ENCODE measurements at places on chromosomes 3 and 15.

DNA sequence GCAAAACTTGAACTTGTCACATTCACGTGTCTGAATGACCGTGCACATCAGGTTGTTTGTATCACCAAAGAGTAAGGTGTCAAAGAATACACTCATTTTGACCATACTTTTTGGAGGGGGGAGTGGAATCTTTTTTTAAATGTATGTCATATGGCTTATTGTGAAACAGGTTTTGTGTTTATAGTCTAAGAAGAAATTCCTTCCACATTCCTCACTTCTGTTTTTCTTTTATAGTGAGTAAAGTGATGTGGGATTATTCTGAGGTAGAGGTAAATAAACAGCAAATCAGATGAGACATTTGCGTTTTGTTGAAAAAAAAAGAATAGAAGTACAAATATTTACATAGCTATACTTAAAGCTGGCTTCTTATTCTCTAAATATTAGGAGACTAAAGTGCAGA, 33.0 kb downstream of the SRP14 start:
- DNase-seq: no peak

DNA sequence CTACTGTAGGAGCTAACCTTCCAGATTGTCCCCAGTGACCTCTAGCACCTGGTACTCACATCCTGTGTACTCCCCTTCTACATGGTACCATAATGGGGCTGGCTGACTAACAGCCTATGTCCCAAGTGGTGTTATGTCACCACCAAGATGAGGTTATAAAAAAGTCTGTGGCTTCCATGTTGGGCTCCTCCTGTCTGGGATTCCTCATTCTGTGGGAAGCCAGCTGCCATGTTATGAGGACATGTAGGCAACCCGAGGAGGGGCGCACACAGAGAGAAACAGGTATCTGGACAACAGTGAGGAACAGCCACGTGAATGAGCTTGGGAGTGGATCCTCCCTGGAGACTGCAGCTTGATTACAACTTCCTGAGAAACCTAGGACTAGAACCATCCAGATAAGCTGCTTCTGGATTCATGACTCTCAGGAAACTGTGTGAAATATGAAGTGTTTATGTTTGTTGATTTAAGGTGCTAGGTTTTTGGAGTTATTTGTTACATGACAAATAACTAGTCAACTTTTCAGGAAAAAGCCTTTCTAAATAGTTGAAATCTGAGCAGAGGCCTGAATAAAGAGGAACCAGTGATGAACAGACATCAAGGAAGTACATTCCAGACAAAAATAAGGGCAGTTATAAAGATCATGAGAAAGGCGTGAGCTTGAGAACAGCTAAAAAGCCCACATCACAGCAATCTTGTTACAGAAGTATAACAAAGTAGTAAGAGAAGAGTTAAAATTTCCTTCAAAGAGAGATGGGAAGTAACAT, 21.7 kb downstream of the GOLIM4 start:
- no peak for DNase-seq

DNA sequence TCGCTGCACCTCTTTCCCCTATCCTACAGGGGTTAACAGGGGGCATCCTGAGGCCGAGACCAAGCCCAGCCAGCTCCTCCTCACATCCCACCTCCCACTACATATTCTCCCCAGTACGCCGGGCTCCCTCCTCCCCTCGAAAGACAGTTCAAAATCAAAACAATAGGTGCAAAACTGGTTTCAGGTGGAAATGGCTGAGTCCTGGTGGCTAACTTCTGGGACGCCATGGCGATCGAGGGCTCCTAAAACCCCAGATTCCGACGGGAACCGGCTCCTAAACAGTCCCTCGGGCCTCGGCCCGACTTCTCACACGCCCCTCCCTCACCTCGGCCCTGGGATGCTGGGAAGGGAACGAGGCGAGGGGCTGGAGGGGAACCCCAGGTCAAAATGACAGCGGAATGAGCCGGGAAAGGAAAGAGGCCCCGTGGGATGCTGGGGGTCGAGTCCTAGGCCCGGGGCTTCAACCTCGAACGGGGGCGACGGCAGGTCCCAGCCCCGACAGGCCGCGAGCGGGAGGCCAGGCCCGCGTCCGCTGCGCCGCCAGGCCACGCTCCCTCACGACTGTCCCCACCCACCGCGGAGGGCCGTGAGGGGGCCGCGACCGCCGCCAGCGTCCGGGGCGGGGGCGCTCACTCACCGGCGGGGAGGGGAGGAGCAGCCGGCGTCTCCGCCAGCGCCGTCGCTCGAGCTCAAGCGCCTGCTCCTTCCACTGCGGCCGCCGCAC, 492 bp downstream of the TMCC1 start:
- DNase-seq: no peak

DNA sequence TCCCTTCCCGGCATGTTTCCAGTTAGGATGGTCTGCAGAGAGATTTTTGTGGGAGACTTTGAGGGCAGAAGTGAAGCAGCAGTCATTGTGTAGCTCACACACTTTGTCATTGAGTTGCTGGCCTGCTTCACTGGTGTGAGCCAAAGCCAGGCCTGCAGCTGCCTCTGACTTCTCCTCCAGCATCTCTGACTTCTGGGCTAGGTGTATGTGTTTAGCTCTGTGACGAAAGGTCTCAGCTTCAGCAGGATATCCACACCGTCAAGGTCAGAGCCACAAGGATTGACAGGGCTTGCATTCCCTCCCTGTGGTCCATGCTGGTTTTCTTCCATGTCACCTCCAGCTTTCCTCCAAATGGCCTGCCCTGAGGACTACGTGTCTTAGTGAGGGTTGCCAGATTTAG, 57.1 kb upstream of the OSBPL11 start:
- DNase-seq: no peak

DNA sequence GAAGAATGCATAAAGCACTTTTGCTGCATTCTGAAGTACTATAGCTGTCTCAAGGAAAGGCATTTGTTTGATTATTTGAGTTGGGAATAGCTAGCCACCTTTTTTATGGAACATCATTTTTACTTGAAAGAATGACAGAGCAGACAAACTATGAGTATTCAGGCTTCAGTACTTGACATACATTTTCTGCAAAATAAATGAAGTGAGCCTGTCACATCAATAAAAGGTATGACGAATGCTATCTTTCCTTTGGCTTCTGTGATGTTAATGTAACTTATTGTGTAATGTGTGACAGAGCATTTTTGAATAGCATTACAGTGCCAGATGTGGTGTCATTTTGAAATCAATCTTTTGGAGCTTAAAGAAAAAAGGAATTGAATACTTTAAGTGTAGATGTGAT, 440.3 kb upstream of the ONECUT1 start:
- no peak for DNase-seq

GRCh38 chr15:68729789-68730411, 90.8 kb downstream of the ANP32A start:
- peak; percentile 64 for DNase-seq

- no peak for DNase-seq
Observed at GRCh38 chr3:161103776-161104385, 1.3 kb downstream of the B3GALNT1 start.

DNA sequence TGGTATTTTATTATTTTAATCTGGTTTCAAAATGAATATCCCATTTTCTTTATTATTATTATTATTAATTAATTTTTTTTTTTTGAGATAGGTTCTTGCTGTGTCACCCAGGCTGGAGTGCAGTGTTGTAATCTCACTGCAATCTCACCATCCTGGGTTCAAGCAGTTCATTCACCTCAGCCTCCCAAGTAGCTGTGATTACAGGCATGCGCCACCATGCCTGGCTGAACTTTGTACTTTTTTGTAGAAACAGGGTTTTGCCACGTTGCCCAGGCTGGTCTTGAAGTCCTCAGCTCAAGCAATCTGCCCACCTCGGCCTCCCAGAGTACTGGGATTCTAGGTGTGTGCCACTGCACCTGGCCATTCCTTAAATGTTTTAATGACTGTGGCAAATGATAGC, 28.6 kb downstream of the DAG1 start:
- DNase-seq: no peak

- no peak for DNase-seq
Observed at GRCh38 chr15:93823971-93824913, 407.1 kb upstream of the MCTP2 start.

DNA sequence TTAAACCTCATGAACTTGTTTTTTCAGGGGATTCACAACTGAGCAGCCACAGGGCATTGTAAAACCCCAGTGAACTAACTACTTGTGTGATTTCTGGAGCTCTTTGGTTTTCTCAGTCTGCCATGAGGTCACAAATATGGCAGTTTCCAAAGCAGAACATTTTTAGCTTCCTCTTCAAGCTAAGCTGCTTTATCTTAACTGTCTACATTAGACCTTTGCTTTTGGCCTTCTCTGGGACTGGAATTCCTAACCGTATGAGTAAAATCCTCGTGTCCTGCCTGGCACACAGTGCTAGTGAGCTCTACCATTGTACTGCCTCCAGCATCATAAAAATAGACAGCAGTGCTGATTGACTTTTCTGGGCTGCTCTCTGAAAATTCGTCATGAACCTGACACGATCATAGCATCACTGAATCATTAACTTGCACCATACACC, 22.1 kb downstream of the CDIN1 start:
- peak; percentile 60 for DNase-seq

- DNase-seq: peak; percentile 30
Observed at GRCh38 chr15:67521783-67522568, 1.0 kb downstream of the C15orf61 start.

- DNase-seq: no peak
Observed at GRCh38 chr3:16842272-16843270, 42.2 kb upstream of the PLCL2 start.

DNA sequence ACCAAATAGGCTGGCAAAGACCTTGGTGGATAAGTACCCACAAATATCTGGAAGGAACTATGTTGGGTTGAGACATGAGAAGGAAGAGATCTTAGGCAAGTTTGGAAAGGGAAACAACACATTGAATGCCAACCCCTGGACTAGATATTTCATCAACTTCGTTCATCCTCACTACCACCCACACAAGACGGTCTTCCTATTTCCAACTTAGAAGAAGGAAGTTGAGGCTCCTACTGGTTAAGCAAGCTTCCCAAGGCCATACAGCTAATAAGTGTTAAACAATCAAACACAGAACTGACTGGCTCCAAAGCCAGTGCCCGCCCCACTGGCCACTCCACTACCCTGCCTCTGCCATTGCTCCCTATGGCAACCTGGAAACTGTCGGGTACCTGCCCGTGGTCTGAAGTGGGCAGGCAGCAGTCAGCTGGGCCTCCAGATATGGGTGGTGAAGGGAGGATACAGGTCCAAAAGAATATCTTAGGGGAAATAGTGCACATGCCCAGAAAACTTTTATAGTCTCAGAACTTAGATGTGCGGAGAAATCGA, 94.9 kb downstream of the LIPC start:
- DNase-seq: no peak

DNA sequence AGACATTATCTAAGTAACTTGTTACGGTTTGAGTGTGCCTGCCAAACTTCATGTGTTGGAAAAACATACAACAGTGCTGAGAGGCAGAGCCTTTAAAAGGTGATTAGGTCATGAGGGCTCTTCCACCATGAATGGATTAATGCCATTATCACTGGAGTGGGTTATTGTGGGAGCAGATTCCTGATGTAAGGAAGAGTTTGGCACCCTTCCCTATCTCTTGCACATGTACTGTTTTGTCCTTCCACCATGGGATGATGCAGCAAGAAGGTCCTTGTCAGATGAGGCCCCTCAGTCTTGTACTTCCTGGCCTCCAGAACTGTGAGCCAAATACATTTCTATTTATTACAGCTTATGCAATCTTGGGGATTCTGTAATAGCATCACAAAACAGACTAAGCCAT, 413.9 kb downstream of the EPHA3 start:
- no peak for DNase-seq

GRCh38 chr15:63857461-63857856, 23.7 kb upstream of the HERC1 start:
- no peak for DNase-seq

DNA sequence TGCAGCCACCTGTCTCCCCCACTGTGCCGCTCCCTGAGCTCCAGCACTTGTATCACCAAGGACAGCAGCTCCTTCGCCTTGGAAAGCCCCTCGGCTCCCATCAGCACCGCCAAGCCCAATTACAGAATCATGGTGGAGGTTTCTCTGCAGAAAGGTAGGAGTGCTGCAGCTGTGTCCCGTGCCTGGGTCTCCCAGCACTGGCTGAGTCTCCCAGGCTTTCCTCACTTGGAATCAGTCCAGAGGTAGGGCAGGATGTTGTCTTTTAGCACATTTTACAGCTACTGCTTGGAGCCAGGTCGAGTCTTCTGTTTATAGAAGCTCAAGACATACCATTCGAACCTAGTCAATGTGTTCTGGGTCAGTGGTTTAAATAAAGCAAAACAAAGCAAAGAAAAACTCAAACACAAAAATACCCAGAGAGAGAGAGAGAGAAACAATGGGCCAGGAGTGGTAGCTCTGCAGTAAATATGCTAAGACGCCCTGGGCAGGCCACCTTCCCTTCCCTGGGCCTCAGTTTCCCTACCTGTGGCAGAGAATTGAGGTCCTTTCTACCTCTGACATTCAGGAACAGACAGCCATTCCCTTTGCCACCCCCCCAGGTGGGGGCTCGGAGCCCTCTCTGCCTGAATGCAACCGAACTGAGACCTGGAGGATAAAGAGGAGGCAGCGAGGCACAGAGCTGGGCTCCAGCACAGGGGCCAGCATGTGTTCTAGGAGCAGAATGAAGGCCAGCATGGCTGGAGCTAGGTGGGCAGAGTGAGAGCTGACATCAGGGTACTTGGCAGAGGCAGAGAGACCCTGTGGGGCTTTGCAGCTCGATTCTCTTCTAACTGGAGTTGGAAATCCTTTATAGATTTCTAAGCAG, 44.1 kb downstream of the STARD5 start:
- no peak for DNase-seq

DNA sequence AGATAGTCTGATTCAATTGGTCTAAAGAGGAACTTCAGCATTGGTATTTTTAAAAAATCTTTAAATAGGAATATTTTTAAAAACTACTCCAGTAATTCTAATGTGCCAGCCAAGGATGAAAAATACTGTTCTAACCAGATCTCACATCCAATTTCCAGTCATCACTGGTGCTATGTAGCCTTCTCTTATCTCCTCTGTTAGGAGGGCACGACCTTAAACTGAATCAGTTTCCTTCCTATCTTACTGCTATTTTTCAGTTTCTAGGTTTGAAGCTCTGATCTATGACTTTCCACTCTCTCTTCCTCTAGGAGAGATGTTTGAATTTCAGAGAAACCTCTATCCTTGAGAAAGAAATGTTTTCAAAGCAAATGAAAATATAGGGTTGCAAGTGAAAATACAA, 31.9 kb downstream of the HAPLN3 start:
- no peak for DNase-seq

GRCh38 chr3:50373146-50374051, 14.1 kb upstream of the TMEM115 start:
- DNase-seq: no peak

GRCh38 chr3:150691414-150692040, 12.2 kb downstream of the ERICH6 start:
- no peak for DNase-seq

Data from AG20443 (cell line).